IPS DF 6.9 (cell line): ENCODE measurements at places on chromosomes 6 and 20.

DNA sequence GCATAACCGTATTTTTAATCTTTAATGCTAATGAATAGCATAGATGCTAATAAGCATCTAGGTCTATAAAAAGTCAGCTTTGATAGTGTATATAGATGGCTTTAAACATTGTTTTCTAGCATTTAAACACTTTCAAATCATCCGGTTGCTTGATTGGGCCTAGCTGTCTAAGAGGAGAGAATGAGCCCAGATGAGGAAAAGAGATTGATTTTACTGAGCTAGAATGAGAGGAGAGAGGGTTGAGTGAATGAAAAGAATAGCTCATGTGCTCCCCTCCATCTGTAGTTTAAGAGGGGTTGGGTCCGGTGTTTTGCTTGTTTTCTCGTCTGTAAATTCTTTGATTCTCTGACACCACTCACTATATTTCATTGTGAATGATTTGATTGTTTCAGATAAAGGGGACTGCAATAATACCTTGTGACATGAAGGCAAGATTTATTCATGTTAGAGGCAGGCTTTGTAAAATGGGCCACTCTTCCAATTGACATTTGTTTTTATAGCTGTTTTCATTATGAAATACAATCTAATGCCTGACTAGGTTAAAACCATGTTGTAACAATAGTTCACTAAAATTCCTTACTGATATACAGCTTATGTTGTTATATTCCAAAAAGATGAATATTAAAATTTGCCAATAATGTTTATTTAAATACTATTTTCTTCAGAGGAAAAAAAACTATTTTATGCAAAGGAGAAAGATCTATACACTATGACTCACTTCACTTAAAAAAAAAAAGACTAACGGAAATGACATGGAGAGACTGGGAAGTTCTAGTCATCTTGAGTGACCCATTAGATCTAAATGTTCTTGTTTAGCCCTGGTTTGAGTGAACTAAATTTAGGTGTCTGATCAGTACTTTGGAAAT, 3.2 kb downstream of the PTPN1 start:
- no peaks in the 10 kb centered on the region for H3K4me1 ChIP-seq
- H3K36me3 ChIP-seq: no peaks in the 10 kb centered on the region
- DNase-seq: no peak
- H3K27me3 ChIP-seq: no peaks in the 10 kb centered on the region
- H3K4me3 ChIP-seq: no peak overlapping the region
- H3K27ac ChIP-seq: no peak overlapping the region

DNA sequence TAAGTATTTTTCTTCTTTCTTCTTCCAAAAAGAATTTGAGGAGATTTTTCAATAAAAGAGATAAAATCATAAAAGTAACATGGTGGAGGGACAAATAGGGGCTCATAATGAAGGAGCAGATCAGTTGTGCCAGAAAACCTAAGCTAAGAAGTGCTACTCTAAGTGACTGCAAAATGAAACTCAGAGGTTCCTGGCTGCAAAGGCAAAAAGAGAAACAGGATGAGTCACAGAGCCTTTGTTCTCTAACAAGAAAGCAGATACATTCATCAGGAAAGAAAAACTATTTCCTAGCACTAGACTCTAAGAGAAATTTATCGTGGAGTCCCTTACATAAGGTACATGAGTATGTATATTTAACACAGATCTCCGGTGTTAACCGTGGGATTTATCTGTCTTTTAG, 49.8 kb downstream of the TSHZ2 start:
- no peaks in the 10 kb centered on the region for H3K36me3 ChIP-seq
- H3K4me3 ChIP-seq: no peak overlapping the region
- H3K27me3 ChIP-seq: no peaks in the 10 kb centered on the region
- H3K4me1 ChIP-seq: no peaks in the 10 kb centered on the region
- H3K27ac ChIP-seq: no peak overlapping the region

- H3K27me3 ChIP-seq: no peaks in the 10 kb centered on the region
- no peaks in the 10 kb centered on the region for H3K4me1 ChIP-seq
- no peaks in the 10 kb centered on the region for H3K36me3 ChIP-seq
- no peak for DNase-seq
Observed at GRCh38 chr6:69527921-69528476, 268.8 kb downstream of the LMBRD1 start.

GRCh38 chr6:83509441-83509840, 2.9 kb upstream of the PRSS35 start:
- no peaks in the 10 kb centered on the region for H3K27me3 ChIP-seq
- H3K36me3 ChIP-seq: no peaks in the 10 kb centered on the region
- no peaks in the 10 kb centered on the region for H3K4me1 ChIP-seq
- H3K27ac ChIP-seq: no peak overlapping the region

- H3K4me1 ChIP-seq: no peaks in the 10 kb centered on the region
- H3K27me3 ChIP-seq: no peaks in the 10 kb centered on the region
- H3K4me3 ChIP-seq: no peak overlapping the region
- no peak for DNase-seq
- H3K27ac ChIP-seq: no peak overlapping the region
- H3K36me3 ChIP-seq: no peaks in the 10 kb centered on the region
Observed at GRCh38 chr6:74834967-74835366, 370.9 kb downstream of the COL12A1 start.

GRCh38 chr20:20295621-20296498, 72.0 kb upstream of the INSM1 start:
- H3K36me3 ChIP-seq: no peaks in the 10 kb centered on the region
- H3K27ac ChIP-seq: no peak overlapping the region
- H3K4me1 ChIP-seq: no peaks in the 10 kb centered on the region
- H3K27me3 ChIP-seq: no peaks in the 10 kb centered on the region
- no peak overlapping the region for H3K4me3 ChIP-seq

GRCh38 chr6:366389-367297, 24.9 kb upstream of the IRF4 start:
- H3K4me3 ChIP-seq: no peak overlapping the region
- no peaks in the 10 kb centered on the region for H3K27me3 ChIP-seq
- H3K27ac ChIP-seq: no peak overlapping the region

DNA sequence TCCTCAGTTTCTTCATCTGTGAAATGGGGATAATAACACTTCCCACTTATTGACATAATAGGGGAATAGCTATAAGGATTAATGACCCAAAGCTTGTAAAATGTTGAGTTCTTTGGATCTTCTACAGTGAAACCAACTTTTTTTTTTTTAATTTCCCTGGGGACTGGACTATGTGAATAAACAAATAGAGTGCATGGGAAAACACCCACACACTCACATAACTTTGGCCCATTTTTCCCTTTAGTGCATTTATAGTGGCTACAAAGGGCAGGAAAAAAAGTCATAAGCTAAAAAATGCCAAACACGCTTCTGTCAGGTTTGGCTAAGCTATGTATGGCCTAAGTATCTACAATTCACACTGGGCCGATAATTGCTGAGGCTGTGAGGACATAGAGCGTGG, 406.2 kb upstream of the JAG1 start:
- no peaks in the 10 kb centered on the region for H3K4me1 ChIP-seq
- no peak overlapping the region for H3K4me3 ChIP-seq
- no peak overlapping the region for H3K27ac ChIP-seq
- no peaks in the 10 kb centered on the region for H3K36me3 ChIP-seq

DNA sequence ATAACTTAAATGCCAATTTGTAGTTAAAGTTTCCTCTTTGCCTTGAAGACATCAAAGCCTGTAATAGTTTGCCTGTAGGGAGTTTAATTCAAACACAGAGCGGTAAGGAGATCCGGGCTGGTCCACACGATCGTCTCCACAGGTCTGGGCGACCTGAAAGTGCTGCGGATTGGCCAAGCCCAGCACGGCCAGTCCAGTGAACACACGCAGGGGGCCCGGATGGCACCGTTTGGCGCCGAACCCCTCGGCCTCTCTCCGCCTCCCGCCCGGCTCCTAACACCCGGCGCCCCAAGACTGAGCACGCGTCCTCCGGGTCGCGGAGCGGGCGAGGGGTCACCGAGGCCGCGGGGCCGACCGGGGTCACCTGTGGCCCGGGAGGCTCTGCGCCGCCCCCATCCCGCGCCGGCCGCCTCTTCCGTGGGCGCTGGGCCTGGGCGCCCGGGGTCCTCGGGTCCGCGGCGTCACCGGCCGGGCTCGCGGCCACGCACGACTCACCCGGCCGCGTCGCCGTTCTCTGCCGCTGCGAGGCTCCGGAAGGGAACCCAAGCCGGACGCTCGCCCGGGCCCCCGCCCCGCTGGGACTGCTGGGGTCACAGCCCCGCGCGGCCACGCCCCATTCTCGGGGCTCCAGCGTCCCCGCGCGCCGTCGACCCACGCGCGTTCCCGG, 481 bp downstream of the SERPINB6 start:
- no peaks in the 10 kb centered on the region for H3K36me3 ChIP-seq
- H3K27ac ChIP-seq: no peak overlapping the region
- H3K4me1 ChIP-seq: no peaks in the 10 kb centered on the region
- H3K4me3 ChIP-seq: peak overlapping the region; percentile 53; the same call in 1 of the 2 replicates
- DNase-seq: no peak

DNA sequence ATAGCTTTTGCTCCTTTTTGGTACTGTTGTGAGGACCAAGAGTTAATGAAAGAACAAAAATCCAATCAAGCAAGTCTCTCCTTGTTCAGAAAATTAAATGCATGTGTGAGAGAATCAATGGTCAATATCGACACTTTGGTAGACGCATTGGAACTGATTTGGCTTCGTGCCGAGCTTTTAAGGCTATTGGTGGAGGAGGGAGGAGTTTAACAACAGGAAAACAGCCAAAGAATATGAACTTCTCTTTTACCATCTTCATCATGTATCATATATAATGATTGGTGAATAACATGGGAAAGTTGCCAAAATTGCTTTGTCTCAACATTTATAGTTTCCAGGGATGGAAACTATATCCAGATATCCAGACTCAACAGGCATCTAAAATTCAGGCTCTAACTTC, 266.5 kb upstream of the CITED2 start:
- no peak overlapping the region for H3K4me3 ChIP-seq
- no peak for DNase-seq
- no peaks in the 10 kb centered on the region for H3K4me1 ChIP-seq

DNA sequence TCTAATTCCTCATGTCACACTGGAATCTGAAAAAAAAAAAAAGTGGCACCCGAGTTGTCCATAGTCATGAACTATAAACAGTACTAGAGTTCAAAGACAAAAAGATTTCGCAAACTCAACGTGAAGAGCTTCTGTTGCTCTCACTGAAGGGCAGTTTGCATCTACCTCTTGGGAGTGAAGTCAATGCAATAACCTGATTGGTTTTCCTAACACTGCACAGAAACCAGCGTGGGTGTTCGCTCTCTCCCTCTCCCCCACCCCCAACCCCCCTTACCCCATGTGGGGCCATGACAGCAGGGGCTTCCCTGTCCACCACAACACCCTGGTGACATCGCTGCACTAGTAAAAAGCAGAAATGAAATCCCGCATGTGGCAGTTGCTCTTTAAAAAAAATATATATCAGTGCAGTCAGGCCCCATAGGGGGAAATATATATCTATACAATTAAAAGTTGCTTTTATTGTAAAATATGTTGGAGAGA, 66.9 kb downstream of the GMPR start:
- H3K27ac ChIP-seq: no peak overlapping the region
- H3K4me3 ChIP-seq: no peak overlapping the region
- H3K4me1 ChIP-seq: peaks cover 3% of the 10 kb centered on the region
- no peaks in the 10 kb centered on the region for H3K36me3 ChIP-seq

DNA sequence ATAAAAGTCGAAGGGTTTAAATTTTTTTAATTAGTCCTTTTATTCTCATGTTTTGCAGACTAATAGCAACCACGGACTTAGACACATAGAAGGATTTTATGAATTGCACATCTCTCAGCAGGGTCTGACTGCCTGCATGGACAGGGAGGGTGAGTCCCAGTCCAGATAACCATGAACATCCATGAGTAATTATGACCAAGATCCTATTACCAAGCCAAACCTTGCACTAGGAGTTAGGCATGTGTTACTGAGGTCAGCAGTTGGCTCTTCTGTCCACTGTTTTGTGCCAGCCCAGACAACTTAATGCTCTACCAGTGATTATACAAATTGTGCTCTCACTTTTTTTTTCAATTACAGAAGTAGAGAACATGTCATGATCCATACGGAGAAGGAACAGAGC, 211.2 kb downstream of the MAFB start:
- no peaks in the 10 kb centered on the region for H3K36me3 ChIP-seq
- no peak overlapping the region for H3K4me3 ChIP-seq
- H3K27ac ChIP-seq: no peak overlapping the region
- no peak for DNase-seq

- H3K27me3 ChIP-seq: peaks cover 3% of the 10 kb centered on the region; the same call in 1 of the 2 replicates
- no peaks in the 10 kb centered on the region for H3K36me3 ChIP-seq
- peak within 1 kb of the TSS; percentile 78 for H3K4me3 ChIP-seq
- no peaks in the 10 kb centered on the region for H3K4me1 ChIP-seq
- no peak for DNase-seq
Observed at GRCh38 chr20:19758133-19758500, at the start of gene RIN2. TSS of gene RIN2 (plus strand) at chr20:19758258. CDS start at chr20:19889602, 131,344 bp downstream.
